ENCODE measurements at places on chromosomes 2 and 18.

DNA sequence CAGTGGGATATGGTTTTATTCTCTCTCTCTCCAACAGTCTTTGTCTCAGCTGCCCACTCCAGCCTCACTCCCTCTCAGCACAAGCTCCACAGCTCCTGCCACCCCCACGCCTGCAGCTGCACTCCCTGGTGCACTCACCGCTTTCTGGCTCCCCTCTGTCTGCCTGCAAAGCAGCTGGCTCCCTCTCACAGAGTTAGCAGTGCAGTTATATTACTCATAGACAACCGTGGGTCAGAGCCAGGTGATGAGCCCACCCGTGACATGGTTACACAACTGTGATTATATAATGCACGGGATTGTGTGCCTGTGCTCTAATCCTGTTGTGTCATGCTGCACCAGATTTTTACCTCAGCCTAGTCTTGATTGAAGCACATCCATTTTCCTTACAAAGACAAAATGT lies 276.9 kb upstream of the CHAC2 start:
- no peak for DNase-seq

DNA sequence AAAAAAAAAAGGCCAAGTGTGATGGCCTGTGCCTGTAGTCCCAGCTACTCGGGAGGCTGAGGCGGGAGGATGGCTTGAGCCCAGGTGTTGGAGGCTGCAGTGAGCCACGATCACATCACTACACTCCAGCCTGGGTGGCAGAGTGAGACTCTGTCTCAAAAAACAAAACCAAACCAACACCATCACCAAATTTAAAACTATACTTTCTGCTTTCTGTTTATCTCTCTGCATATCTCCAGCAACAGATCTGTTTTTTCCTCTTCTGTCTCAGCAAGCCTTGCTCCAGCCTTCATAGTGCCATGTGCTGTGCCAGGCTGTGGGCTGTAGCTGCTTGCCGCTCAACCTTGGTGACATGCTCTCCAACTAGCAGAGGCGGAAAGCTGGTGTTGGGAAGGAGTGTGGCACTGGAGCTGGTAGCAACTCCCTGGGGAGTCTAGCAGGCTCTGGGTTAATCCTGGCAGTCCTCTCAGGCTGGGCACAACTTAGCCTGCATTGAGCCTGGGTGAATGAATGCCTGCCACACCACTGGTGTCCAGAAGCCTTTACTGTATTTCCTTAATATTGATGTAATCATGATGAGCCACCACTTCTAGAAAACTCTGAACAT lies 204.1 kb downstream of the LDLRAD4 start:
- DNase-seq, result no peak

GRCh38 chr2:144996225-144996795 lies 476.4 kb upstream of the ZEB2 start:
- no peak for DNase-seq

GRCh38 chr18:30766053-30766452 lies 276.5 kb downstream of the DSC3 start:
- DNase-seq, result no peak

GRCh38 chr2:1859671-1860450 lies 115.5 kb upstream of the PXDN start:
- no peak for DNase-seq

DNA sequence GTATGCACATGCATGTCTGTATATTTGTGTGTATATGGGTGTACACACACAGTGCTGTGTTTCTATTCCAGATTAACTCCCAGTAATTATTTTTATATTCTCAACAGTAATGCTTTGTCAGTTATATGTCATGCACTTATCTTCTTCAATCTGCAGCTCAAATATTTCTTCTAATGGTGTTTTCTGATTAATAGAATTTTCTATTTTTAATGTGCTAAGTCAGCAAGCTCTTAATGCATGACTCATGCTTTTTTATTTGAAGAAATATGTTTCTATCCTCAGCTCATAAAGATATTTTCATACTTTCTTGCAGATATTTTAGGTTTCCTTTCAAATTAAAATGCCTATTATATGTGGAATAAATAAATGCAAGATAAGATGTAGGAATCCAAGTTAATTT lies 59.7 kb upstream of the TMEM18 start:
- DNase-seq, result no peak

DNA sequence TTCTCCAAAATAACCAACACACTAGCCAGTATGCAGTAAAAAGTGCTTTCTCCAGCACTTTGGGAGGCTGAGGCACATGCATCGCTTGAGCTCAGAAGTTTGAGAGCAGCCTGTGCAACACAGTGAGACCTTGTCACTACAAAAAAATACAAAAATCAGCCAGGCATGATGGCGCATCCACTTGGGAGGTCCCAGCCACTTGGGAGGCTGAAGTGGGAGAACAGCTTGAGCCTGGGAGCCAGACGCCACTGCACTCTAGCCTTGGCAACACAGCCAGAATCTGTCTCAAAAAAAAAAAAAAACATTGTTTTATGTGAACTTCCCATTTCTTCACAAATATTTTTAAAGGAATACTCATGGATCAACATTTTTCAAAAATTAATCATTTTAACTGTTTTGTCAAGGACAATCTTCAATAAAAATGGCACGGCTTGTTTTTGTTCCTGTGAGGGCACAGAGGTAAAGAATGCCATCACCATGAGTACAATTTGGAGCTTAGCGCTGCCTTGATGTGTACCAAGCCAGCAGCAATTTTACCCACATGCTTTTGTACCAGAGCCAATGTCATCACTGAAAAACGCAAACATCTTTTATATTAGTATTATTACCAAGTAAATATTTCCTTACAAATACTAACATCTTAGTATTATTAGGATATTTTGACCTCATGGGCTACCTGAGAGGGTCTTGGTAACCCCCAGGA lies 26.7 kb downstream of the RAB1A start:
- no peak for DNase-seq

DNA sequence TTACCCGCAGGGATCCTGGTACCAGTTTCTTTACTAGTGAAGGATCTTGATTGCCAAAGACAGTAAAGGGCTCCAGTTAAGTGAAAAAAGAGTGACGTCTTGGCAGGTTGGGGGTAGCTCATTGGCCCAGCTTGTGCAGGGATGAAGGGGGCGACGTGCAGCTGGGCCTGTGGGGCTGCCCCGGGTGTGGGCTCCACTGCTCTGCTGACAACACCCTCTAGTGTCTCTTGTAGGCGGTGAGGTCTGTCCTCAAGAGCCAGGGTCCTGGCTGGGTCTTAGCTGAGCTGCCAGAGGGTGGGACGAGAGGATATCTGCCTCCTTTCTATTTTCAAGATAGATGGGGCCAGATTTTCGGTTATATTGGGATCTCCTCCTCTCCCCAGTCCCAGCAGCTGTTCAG lies 6.1 kb downstream of the ARHGEF4 start:
- no peak for DNase-seq

- DNase-seq, result no peak
Observed at GRCh38 chr2:57881998-57882888, 164.4 kb upstream of the VRK2 start.

DNA sequence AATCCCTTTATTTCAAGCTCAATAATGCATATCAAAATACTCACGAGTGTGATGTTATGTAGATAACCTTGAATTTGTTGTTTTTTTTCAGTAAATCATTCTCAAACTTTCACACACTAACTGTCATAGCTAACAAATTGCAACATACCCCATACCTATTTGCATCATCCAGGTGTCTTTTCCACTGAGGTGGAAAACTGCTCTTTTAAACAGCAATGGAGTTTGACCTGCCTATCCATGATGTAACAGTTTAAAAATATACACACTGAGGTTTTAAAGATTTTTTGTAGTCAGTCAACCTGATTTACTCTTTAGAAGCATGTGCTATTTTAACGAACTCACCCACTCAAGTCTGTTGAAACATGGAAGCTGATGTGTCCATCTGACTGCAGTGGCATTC lies 298.7 kb downstream of the RND3 start:
- DNase-seq, result no peak

Data from stimulated activated CD8-positive, alpha-beta memory T cell treated with anti-CD3 and anti-CD28 coated beads, Interleukin-15, amount 100 ng/mL, for 24 hours (primary cell).